ENCODE measurements at places on chromosomes 11 and 22.
A peak's percentile ranks its signal among the peaks of the same experiment; 100 is the strongest.

DNA sequence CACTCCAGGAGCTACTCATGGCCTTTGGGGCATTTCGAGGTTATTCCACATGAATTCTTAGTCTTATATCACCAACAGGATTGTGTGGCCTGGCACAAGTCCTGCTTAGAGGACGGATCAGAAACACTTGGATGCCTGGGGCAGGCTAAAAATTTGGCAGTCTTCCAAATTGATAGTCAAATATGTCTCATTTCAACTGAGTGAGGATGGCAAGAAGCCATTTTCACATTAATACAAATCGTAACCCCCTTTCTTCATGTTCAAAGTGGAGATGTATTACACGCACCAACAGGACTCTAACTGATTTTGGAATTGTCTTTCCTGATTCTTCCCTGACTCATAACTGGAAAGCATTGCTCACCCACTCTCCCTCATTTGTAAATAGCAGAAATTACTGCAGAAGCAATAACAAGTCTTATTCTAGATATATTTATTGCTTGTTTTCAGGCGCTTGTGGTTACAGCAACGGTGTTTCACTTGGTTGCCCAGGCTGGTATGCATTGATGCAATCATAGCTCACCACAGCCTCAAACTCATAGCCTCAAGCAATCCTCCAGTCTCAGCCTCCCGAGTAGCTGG is 10.3 kb upstream of the CCDC86 start:
- no peak for DNase-seq

GRCh38 chr11:11436715-11437313 is 83.8 kb upstream of the CSNK2A3 start:
- DNase-seq, result no peak

DNA sequence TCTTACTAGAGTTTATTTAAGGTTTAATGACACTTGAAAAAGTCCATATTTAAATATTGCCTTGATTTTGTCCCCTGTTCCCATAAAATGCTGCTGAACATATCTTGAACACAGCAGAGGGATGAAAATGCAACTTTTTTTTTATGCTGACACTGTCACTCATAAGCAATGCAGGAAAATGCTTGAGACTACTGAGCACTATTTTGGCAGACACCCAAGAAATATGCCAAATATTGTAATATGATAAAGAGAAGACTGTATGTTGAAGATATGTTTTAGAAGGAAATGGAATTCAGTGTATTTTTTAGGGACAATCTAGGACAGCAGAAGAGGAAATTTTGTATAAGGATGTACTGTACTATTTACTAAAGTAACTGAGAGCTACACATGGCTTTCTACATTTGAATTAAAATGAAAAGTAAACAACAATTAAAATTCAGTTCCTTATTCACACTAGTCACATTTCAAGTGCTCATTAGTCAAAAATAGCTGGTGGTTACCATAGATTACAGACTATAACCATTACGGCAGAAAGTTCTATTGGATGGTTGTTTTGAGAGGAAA is 58.6 kb downstream of the LRRC4C start:
- peak; percentile 76 for DNase-seq

DNA sequence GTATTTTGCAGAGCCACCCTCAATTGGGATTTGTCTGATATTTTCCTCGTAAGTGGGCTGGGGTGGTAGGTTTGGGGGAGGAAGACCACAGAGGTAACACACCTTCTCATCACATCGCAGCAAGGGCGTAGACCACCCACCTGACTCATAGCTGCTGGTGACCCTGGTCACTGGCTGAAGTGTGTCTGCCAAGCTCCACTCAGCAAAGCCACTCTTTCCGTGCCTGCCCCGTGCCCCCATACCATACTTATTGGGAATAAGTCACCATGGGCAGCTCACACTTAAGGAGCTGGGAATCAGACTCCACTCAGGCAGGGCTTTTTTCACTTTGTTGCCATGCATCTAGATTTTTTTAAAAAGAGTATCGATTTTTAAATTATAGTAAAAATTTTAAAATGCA is 111.6 kb downstream of the PHF21B start:
- no peak for DNase-seq

GRCh38 chr11:3815845-3816244 is 7.5 kb downstream of the PGAP2 start:
- DNase-seq, result no peak

GRCh38 chr22:43976861-43977795 is 21.9 kb downstream of the SAMM50 start:
- DNase-seq, result no peak

DNA sequence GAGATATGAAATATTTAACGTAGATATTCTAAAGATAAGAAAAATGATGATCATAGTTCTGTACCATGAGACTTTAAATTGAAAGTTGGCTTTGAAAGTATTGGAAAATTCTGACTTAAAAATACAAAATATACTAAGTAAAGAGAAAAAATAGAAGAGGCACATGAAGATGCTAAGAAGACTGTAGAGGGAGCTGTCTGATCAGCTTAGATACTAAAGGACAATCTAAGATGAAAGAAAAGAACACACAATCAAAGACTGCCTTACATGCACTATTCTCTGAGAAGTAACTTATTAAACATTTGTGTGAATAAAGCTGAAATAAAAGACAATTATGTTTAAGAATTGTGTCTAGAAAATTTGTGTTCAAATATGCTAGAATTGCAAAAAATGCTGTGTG is 55.1 kb downstream of the RBMXL2 start:
- peak; percentile 14 for DNase-seq
